ENCODE measurements at places on chromosomes 12 and 14. TPM values are rescaled to one million over a fixed set of nuclear protein-coding genes. Genes with fewer than 3 reads are reported as not detected.

DNA sequence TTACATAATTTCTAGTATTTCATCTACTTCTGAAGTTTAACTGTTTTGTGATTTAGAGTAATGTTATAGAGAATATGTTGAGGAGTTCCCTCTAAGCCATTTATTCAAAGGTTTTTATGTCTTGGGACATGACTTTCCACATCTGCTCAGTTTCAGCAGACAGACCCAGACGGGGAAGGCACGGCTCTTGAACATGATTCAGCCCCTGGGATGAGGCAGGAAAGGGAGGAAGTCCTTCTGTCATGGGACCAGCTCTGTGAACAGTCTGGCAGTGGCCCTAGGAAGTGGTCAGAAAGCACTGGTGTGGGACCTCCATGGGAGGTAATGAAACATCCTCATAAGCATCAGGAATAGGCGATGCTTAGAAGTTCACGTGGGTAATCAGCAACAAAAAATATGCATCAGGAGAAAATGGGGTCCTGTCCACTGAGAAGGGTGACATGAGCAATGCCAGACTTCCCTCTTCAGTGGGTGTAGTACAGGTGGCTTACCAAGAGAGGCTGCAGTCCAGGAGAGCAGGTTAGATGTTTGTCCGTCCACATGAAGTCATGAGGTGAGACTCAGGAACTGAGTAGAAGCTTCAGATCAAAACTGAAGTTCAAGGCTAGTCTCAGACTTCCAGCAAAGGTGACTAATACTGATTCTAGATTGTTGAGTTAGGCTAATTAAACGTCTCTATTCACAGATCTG lies 248.5 kb downstream of the IPO8 start:
- no peak for DNase-seq

DNA sequence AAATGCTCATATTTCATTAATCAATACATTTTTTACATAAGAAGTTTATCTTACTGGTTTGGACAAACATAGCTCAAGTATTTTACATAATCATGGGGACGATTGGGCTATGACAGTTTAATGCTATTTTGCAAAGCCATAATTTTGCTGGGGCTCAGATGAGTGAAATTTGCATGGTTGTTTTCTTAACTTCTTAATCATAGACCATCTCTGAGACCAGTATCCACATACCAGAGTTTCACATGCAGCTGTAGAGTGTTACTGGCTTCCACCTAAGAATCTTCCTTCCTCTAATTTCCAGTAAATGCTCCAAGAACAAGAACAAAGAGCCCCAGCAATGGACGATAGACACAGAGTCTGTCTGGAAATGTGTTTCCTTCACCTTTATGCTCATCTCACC lies 303.0 kb upstream of the TMEM132C start:
- DNase-seq: no peak

GRCh38 chr14:31170411-31170810 lies 37.2 kb downstream of the HECTD1 start:
- no peak for DNase-seq

GRCh38 chr14:22650046-22650739 lies 6.0 kb upstream of the OR6J1 start:
- DNase-seq: peak; percentile 56

DNA sequence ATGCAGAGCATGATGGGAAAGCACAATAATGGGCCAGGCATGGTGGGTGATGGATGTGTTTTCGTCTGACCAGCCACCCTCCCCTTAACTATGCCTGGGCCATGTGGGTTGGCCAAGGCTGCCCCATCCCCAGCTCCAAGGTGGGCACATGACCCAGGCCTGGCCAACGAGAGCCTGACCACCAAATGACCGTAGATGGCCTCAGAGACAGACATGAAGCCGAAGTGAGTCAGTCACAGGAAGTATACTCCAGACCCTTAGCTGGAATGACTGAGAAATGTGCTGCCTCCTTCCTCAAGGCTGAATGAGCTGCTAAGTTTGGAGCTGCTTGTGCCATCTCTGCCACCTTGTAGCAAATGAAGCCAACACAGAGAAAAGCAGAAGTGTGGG lies 233.6 kb downstream of the BCL11B start:
- peak; percentile 82 for DNase-seq

DNA sequence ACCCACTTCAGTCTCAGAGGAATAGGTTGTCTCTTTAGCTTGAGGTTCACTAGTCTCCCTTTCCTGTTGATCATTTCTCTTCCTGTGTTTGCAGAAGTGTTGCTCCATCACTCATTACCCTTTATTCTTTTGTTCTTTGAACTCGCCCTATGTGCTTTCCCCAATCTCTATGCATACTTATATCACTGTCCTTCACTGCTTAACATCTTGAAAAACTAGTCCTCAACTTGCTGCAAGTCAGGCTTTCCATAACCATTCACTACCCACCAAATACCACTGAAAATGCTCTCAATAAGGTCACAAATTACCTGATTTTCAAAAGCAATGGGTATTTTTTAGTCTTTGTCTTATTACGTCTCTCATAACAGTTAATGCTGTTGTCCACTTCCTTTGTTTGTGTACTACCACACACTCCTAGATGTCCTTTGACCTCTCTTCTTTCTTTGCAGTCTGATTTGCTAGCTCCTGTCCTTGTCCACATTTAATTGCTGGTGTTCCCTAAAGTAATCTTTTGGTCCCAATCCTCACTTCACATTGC lies 80.8 kb downstream of the RIC8B start:
- no peak for DNase-seq

DNA sequence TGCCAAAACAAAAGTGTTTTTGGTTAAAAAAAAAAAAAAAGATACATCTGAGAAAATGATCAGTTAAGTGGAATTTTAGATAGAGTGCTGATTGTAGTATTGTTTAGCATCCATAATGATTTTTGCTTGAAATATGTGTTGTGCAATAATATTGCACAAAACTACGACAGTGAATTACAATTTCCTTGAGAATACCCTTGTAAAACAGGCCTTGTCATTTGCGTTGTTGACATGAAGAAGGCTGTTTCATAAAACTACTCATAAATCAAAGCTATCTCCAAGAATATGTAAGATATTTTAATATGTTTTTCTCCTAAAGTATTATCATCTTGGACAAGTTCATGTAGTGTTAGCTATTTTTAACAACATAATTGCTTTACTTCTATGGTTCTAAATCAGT lies 1077.0 kb downstream of the LRFN5 start:
- no peak for DNase-seq

DNA sequence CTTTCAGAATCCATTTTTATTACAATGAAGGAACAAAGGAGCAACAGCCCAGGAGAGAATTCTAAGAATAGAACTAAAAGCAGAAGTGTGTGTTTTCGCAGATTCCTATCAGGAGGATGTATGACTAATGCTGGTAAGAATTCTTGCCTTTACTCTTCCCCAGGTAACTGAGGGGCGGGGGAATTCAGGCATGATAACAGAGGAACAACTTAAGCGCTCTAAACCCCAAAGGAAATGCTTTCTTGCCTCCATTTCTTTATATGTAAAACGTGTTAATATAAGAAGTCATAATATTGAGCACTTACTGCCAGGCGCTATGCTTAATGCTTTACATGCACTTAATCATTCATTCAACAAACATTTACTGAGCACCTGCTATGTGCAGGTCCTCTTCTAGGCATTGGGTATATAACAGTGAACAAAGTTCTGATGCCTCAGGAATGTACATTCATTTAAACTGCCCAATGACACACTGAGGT lies 4.5 kb downstream of the HCAR1 start:
- DNase-seq: peak; percentile 37

DNA sequence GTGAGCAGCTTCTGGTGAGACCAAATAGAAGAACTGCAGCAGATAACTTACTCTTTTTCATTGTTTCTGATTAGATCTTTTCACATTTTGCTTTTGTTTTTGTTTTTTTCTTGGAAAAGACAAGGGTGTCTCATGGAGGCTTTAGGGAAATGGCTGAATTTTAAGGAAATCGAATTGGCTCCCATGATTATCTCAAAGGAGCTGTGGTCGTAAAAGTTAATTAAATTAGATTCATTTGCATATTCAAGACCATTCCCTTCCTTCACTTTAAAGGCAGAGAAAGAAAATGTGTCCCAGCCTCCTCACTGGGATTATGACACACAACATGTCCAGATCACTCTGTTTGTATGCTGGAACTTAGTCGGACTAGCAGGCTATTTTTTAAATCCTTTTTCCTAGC lies 106.4 kb upstream of the MDM1 start:
- DNase-seq: no peak

GRCh38 chr12:44640427-44641190 lies 235.5 kb downstream of the NELL2 start:
- no peak for DNase-seq

DNA sequence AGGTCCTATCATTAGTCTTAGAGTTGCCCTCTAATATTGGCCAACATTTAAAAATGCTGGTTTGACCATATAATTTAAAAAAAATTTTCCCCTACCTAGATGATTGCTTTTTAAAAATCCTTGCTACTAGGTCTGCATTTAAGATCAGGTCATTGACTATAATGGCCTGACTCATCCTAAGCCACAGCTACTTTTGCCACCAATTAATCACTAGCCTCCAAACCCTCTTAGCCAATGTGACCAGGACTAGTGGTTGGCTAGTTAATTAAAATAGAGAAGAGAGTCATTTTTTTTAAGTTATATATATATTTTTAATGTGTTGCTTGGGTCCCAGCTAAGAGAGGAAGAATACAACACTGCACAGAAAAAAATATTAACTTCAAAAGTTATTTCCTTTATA lies 57.5 kb downstream of the SOS2 start:
- no peak for DNase-seq

GRCh38 chr12:26514364-26514763 lies 318.6 kb downstream of the ITPR2 start:
- DNase-seq: no peak

DNA sequence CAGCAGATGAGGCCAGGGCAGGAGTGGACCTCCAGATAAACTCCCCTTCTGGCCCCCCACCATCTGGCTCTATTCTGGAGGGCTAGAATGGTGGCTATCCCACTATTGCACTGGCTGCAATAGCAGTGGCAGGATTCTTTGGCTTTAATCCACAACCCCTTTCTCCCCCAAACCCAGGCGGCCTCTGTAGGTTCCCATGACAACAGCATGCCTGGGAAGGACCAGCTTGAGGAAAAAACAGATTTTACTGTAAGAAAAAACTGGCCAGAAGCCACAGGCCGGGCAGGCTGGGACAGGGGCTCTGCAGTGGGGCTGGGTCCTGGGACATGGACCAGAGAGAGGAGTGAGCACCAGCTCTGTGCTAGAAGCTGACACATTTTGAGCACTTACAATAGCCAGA lies 13.6 kb upstream of the ACVR1B start:
- no peak for DNase-seq

DNA sequence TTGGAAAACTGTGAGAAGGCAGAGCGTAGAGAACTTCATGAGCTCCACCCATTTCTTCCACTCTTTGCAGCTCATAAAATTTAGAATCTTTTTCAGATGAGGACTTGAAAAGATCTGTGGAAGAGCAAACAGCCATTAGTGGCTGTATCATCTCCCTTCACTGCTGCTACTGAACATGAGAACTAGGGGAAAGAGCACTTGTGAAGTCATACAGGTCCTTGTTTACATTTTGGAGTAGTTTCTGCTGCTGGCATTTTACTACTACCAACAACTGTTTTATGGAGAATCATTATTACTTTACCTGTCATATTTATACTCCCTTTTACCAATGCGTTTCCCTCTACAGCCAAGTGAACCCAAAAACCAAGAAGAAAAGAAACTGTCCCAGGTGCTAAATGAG lies 41.0 kb downstream of the RPGRIP1 start:
- DNase-seq: no peak

GRCh38 chr12:113424915-113425823 lies 3.0 kb downstream of the SDSL start:
- peak; percentile 50 for DNase-seq

DNA sequence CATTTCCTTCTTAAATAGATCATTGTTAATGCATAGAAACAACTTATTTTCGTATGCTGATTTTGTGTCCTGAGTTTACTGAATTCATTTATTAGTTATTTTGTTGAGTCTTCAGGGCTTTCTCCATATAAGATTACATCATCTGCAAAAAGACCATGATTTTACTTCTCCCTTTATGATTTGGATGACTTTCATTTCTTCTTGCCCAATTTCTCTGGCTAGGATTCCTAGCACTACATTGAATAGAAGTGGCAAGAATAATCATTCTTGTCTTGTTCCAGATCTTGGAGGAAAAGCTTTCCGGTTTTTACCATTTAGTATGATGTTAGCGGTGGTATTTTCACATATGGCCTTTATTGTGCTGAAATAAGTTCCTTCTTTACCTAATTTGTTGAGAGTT lies 303.0 kb upstream of the RTL1 start:
- no peak for DNase-seq

DNA sequence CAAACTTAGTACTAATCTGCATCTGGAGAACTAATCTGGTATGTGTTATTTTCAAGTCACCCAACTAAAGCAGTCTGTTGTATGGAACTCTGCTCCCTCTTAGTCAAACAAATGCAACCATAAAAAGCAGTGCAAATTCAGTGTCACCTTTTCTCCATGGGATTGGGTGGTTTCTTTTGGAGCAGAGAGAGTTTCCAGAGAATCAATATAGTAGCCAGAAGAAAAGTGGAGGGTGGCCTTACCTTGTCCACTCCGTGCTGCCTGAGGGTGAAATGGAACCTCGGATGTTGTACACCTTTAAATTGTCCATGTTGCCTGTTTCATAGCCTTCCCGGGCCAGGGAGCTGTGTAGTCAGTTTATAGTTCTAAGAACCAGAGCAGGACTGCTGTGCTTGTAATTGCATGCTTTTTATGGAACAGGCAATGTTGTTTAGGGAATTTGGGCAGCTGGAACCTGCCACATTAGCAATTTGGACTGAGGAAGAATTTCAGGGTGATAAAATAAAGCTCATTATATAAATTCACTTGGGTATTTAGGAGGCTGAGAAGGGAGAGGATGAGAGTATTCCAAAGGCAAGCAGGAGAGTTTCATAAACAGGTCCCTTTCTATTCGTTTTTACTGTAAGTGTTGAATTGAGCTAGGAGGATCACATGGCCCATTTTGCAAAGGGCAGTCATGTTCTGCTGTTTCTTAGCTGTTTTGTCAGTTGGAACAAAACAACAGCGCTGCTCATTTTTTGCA lies 60.5 kb downstream of the CRADD start:
- DNase-seq: no peak

Gene OR6C6
- total RNA-seq: not detected

Gene NANOG
- total RNA-seq: not detected

Gene SMIM41
- not detected for total RNA-seq

Gene LALBA
- not detected for total RNA-seq

Gene FKBP3
- 64.6 TPM for total RNA-seq

Gene C14orf180
- not detected for total RNA-seq
